ENCODE measurements at places on chromosomes 5 and 9. TPM values are rescaled to one million over a fixed set of nuclear protein-coding genes. Genes with fewer than 3 reads are reported as not detected.
A peak's percentile ranks its signal among the peaks of the same experiment; 100 is the strongest.

The LCN10 gene
- 2.6 TPM for total RNA-seq

The PHF24 gene
- not detected for total RNA-seq

The HARS1 gene
- total RNA-seq, result 84.5 TPM

The SLC46A2 gene
- total RNA-seq, result not detected

The CDH9 gene
- not detected for total RNA-seq

The SPINK6 gene
- not detected for total RNA-seq

The IDNK gene
- total RNA-seq, result 3.6 TPM

The PAIP2 gene
- 113 TPM for total RNA-seq

- DNase-seq, result no peak
These were observed 143.3 kb downstream of the TTLL11 start for GRCh38 chr9:121949766-121950165.

GRCh38 chr5:63685454-63685853 is 276.8 kb downstream of the HTR1A start:
- DNase-seq, result no peak

- no peak for DNase-seq
These were observed 531.3 kb downstream of the NTRK2 start for GRCh38 chr9:85200726-85201404.

DNA sequence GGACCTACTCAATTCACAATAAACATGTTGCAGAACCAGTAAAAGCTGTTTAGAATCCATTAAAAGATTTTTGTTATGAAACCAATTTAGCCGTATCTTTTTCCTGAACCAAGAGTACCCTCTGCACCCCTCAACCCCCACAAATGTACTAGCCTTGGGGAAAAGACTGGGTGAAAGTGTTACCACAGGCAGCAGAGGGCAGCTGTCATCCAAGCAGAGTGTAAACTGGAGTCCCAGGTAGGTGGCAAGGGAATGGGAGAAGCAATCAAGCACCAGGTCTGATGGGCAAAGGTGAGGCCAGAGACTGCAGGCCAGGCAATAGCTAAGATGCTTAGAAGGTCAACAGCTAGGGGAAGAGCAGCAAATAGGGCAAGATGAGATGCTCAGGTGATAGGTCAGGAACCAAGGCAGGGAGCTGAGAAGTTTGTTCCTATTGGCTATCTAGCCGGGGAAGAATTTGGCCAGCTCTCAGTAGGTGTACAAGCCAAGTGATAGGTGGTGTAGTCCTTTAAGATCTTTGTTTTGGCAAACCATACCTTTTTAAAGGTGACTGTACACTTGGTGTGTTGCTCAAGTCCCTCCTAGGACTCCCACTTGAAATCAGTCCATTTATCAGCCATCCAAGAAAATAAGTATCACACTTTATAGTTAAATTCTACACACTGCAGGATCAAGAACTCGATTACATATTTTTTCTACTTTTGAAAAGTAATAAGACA is 77.8 kb upstream of the CCDC112 start:
- DNase-seq, result no peak

- no peak for DNase-seq
These were observed 141.7 kb downstream of the GADD45G start for GRCh38 chr9:89746385-89747116.

GRCh38 chr5:139698490-139699146 is 50.5 kb downstream of the CXXC5 start:
- DNase-seq, result no peak

DNA sequence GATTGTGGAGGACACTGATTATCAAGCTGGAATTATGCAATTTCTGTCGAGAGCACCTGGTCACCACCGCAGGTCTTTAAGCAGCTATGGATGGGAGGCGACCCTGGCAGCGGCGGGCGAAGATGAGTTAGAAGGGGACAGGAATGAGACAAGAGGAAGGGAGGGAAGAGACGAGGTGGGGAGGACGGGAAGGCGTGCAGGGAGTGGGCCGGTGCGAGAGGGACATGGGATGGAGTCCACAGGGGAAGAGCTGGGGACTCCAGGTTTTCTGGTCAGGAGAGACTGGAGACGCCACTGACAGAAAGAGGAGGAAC is 192.3 kb downstream of the MELK start:
- peak; percentile 12 for DNase-seq

- no peak for DNase-seq
These were observed 41.9 kb downstream of the NACC2 start for GRCh38 chr9:136052991-136053756.

DNA sequence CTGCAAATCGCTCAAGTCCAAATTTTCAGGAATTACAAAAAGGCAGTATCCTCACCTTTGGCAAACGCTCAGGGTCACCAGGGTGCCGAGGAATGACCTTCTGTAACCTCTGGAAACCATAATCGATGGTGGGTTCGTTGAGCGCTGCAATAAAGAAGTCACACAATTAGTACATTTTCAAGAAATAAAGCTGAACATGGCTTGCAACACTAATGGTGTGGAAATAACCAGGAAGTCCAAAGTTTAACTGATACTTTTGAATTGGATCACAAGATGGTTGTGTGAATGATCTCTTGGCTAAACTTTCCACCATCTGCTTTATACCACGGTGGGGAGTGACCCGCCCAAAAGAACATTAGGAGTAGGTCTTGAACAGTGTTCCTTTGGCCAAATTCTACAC is 368.7 kb downstream of the EBF1 start:
- no peak for DNase-seq

GRCh38 chr9:117487555-117488175 is 72.8 kb upstream of the ASTN2 start:
- peak; percentile 47 for DNase-seq

GRCh38 chr5:171416160-171417049 is 3.0 kb upstream of the FGF18 start:
- DNase-seq, result no peak

- no peak for DNase-seq
These were observed 19.2 kb downstream of the SLC25A25 start for GRCh38 chr9:128087262-128087661.

- DNase-seq, result no peak
These were observed 13.5 kb downstream of the PCDH1 start for GRCh38 chr5:141864371-141865370.

DNA sequence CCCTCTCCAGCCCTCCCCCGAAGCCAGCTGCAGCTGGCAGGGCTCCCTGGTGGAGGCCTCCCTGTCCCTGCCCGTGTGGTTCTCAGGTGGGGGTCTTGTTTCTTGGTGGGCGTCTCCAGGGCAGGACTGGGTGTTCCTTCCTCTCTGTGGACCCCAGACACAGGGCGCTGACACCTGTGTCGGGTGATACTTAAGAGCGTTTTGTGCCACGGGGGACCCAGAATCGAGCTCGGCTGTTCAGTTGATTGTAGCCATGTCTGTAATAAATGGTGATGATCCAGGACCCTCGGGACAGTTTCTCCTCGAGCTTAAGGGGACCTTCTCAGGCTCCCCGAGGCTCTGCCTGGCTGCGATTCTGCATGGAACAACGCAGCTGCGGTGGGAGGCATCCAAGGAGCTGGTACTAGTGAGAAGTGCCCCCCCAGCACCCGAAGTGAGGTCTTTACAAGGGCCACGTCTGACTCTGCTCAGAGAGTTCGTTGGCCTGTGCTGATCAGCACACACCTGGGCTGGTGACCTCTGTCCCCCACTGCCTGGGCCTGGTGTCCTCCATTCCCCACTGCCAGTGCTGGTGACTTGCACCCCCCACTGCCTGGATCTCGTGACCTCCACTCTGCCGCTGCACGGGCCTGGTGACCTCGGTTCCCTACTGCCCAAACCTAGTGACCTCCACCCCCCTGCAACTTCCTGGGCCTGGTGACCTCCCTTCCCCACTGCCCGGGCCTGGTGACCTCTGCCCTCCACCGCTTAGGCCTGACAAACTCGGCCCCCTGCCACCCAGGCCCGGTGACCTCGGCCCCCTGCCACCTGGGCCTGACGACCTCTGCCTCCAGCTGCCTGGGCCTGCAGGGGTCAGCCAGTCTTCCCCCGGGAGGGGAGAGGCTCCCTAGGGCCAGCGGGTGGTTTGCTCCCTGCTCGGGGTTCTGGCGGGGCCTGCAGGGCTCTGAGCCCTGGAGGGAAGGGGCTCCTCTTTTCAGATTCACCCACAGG is 36.0 kb downstream of the NDUFS6 start:
- no peak for DNase-seq

DNA sequence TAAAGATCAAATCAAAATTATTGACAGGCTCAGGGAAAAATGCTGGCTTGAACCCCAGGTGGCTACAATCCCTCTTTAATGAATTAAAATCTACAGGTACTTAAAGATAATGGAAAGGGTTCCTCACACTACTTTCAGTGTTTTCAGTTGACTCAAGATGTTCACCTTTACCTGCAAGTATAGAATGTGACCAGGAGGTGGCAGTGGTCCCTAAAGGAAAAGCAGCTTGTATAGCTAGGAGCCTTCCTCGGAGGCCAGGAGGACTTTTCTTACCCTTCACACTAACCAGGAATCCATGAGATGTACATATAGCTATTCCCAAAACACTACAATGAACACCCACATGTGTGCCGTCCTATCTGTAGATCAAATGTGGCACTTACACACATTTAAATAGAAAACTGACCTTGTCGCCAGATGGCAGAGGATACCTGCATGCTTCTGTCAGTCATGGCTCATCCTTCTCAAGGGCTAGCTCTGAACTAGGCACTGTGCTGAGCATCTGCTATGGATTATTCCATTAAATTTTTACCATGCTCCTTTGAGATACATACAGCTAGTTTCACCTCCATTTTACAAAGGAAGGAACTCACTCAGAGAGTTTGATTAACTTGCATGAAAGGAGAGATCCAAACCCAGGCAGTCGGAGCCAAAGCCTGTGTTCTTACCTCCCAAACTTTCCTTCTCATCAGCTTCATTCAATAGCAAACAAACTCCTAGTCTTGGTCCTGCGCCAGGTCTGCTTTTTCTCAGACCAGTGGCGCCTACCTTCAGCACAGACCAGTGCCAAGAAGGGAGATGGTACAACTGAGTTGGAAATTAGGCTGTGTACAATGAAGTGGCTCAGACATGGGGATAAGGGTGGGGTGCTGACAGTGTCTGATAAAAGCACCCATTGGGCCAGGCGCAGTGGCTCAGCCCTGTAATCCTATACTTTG is 24.5 kb downstream of the C9orf152 start:
- peak; percentile 71 for DNase-seq

DNA sequence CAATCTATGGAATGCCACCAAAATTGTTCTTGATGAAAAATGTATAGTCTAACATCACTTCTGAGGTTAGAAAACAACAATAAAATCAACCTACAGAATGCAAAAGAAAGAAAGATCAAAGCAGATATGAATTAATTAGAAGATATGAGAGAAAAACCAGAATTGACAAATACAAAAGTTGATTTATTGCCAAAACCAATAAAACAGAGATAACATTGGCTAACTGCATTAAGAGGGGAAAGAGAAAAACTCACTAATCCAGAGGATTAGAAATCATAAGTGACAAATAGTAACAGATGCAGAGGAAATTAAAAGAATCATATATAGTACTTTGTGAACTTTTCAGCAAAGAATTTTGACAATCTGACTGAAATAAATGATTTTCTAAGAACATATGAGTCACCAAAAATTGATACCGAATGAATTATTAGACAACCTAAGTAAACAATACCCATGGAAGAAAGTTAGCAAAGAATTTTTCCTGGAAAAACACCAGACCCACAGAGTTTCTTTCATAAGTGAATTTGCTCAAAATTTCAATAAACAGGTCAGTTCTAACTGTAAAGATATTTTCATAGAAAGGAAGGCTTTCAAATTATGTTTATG is 167.7 kb downstream of the AOPEP start:
- no peak for DNase-seq

DNA sequence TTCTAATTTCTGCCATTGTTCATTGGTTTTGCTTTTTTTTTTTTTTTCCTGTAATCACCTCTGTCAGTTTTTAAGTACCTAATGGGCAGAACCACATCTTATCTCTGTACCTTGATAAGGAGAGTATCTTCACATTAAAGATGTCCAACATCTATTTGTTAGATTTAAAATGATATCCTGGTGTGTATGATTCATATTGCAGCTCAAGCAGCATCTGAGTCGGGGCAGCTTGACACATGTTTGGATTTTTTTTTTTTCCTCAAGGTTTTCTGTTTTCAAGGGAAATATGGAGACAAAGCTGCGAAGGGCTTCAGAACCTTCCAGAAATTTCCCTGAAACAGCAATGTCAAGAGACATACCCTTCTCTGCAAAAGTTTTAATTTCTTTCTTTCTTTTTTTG is 164.7 kb downstream of the DOCK2 start:
- DNase-seq, result no peak

- DNase-seq, result no peak
These were observed 37.4 kb downstream of the UBE2QL1 start for GRCh38 chr5:6486074-6486473.

DNA sequence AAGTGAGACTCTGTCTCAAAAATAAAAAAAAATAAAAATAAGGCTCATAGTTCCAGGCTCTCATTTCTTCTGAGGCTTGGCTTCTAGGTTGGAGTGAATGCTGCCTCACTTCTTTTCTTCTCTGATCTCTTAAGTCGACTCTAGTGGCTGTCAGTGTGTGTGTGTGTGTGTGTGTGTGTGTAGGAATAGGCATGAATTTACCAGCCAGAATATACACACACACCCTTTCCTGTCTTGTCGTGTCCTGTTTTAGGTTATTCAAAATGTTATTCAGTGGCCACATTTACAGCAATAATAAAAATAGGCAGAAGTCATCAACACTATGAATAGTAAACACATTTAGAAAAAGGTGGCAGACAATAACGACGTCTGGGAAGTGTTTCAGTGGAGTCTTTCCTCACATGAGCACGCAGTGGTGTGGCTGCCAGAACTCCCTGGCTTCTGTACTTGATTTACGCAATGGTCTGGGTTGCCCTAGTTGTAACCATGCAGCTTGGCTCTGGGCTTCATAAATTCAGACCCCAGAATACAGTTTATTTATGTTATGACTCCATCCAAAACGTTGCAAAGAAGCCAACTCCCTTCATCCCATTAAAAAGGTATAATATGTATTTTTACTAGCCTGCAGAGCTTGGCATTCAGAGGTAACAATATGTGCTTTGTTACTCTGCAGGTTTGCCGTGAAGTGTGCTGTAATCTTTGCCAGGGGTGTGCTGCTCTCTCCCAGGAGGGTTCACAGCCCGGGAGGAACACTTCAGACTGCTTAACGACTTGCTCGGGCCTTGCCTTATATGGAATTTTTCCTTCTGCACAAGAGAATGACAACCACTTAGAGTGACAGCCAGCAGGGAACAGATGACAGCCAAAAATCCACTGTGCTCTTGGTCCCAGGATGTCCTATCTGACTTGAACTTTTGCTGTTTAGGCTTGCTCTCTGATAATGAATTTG is 34.4 kb upstream of the PALM2AKAP2 start:
- DNase-seq, result no peak

GRCh38 chr5:138664276-138664943 is 88.8 kb upstream of the CTNNA1 start:
- no peak for DNase-seq

DNA sequence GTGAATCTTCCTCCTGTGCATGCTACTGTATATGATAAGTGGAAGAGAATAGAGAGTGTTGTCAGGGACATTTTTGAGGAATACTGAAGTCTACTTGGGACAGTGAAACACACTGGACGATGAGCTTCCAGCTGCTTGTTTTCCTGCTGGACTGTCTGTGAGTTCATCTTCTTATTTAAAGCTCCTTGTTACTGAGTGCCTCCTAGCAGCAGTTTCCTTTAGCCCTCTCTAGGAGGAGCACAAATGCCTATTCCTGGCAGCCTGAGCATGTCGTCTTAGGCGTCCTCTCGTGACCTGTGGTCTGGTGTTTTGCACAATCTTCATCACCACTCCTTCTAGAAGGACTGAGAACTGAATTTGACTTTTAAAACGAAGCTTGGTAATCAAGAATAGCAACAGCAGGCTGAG is 43.8 kb downstream of the ANKRD33B start:
- peak; percentile 29 for DNase-seq
